ENCODE measurements at places on chromosomes 7 and 10.
A peak's percentile ranks its signal among the peaks of the same experiment; 100 is the strongest.

- no peak for DNase-seq
Observed at GRCh38 chr7:112422842-112423496, 27.3 kb upstream of the IFRD1 start.

- no peak for DNase-seq
Observed at GRCh38 chr10:58065529-58065815, 202.2 kb downstream of the IPMK start.

DNA sequence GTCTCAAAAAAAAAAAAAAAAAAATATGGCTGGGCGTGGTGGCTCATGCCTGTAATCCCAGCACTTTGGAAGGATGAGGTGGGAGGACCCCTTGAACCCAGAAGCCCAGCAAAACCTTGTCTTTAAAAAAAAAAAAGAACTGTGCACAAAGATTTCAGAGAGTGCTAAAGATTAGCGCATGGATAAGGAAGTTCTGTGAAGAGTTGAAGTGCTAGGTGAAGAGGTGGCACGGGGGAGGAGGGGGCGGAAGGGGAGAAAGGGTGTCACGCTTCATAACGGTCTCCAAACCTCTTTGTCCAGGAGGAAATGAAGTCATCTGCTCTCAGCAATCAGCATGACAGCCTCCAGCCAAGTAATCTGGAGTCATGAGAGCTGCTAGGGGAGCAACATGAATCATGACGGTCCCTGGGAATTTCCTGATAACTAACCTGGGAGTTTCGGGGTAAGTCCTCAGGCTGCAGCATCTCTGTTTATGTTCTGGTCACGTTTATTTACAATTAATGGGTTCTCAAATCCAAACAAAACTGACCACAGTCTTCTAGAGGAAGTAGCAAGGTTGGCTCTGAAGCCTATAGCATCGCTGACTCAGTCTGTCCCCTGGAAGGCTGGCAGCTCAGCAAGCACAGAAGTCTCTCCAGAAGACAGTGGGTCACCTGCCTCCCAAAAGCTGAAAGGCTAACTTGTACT is 1.9 kb upstream of the PLAU start:
- DNase-seq, result no peak

- no peak for DNase-seq
Observed at GRCh38 chr7:67486401-67486800, 489.8 kb downstream of the TYW1 start.

DNA sequence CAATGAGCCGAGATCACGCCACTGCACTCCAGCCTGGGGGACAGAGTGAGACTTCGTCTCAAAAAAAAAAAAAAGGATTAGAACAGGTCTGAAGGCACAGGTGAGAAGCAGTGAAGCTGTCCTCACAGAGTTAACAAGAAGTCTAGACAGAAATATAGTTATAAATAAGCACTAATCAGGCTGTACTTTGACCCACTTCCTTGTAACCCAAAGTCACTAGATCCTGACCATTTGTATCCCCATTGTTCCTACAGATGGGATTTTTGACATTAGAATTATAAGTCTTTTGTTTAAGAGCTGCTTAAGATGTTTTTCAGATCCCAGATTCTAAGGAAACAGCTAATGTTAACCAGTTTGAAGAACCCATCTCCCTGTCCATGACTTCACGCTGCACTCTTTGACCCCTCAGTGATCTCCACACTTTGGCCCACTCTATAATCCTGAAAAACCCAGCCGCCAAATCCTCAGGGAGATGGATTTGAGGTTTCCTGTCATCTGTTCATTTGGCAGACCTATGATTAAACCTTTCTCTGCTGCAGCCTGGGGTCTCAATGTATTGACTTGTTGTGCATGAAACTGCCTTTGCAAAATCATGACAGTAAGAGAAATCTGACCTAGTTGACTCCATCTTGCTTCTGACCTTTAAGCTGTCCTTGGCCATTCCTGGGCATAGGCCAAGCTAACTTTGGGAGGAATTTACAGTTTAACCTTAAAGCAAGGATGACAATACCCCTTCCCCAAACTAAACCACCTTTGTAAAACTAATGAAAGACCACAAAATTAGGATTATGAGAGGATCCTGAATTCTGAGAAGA is 11.4 kb downstream of the SSMEM1 start:
- no peak for DNase-seq

DNA sequence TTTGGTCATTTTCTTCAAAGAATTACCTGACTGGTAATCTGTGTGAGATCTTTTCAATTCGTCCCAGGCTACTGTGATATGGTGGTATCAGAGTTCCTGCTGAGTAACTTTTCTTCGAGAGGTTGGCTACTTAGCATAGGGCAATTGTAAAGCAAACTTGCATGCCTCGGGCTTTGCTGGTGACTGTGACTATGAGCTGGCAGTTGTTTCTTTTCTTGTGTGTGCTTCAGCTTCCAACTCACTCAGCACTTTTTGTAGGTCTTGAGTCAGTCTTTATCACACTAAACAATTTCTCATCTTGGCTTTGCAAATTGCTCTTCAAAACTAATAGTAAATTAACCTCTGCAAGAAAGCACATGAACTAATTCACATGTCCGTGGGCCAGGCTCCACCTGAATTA is 44.3 kb downstream of the PRR15 start:
- no peak for DNase-seq

DNA sequence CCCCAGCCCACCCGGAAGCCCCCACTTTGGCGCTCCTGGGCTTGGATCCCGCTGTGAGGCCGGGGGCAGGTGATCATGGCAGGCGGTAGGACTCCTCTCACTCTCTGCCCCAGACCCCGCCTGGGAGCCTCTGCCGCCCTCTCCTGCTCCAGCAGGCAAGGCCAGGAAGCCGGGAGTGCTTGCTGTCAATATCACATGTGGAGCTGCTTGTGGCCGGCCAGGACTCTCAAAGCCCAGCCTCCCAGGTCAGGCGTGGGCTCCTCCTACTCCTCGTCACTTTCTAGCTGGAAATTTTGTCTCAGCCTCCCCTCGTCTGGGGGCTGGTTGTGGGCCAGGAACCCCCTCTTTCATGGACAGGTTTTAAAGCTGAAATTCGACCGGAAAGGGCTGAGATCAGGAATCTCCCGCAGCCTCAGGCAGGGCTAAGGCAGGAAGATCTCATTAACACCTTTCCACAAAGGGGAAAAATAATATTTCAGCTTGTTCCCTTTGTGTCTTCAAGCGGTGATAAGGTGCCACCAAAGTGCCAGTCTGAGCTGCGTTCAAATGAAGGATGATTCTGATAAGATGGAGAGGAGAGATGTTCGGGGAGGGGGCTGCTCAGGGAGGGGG is 273.6 kb upstream of the PODXL start:
- no peak for DNase-seq

DNA sequence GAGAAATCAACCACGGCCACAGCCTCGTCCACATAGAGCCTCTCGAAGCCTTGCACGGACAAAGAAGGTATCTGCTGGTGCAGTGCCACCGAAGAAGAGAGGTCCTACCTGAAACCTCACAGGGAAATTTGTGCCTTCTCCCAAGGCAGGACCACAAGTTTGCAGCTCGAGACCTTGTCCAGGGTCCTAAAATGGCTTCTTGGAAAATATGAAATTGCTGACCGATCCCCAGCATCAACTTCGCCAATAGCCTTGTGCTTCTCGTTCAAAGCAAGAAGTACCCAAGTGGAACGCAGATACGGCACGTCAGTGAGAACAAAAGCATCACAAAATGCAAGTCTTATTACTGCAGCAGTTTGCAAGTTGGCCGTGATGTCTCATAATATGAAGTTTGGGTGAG is 24.6 kb downstream of the PTPRN2 start:
- no peak for DNase-seq

GRCh38 chr7:140326116-140326928 is 72.0 kb downstream of the SLC37A3 start:
- peak; percentile 70 for DNase-seq

DNA sequence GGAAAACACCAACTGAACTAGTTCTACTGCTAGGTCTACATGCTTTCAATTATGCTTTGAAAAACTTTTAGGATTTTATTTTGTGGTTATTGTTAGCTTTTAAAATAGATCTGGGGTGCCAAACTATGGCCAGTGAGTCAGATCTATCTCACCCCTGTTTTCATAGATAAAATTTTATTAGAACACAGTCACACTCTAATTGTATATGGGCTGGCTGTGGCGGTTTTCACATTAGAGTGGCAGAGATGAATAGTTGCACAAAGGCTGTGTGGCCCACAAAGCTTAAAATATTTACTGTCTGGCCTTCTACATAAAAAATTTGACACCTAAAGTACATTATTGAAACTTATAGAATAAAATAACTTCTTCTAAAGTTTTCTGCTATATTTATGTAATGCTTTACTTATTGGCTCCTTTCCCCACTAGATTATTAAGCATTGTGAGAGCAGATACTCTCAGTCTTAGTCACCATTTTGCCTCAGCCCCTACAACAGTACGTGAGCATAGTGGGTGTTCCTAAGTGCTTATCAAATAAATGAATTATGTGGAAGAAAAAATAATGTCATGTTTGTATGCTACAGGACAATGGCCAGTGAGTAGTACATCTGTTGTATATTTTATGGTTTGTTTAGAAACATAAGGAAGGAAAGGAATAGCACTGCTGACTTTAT is 5.4 kb upstream of the SUV39H2 start:
- DNase-seq, result no peak

DNA sequence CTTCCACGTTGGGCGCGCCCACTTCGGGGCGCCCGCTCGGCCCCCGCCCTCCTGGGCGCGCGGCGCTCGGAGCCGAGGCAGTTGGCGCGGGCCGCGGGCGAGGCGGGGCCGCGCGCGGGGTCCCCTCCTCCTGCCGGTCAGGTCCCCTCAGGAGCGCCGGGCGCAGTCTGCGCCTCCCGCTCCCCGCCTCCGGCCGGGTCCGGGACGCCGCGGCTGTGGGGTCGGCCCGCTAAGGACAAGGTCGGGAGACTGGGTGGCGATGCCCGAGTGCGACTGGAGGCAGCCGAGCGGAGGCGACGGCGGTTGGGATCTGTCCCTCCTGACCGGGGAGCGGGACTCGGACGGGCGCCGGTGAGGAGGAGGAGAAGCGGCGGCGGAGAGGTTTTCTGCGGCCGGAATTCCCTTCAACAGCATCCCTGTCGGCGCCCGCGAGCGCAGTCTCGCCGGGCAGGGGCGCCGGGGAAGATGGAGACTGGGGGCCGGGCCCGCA is at the start of gene ATRNL1:
Gene ATRNL1 (plus strand): TSS at position 80 of the 490 bp plus-strand sequence. CDS start 386 bp downstream, at position 466.
- DNase-seq, result peak; percentile 77

GRCh38 chr7:106050002-106050745 is 61.9 kb downstream of the SYPL1 start:
- no peak for DNase-seq

DNA sequence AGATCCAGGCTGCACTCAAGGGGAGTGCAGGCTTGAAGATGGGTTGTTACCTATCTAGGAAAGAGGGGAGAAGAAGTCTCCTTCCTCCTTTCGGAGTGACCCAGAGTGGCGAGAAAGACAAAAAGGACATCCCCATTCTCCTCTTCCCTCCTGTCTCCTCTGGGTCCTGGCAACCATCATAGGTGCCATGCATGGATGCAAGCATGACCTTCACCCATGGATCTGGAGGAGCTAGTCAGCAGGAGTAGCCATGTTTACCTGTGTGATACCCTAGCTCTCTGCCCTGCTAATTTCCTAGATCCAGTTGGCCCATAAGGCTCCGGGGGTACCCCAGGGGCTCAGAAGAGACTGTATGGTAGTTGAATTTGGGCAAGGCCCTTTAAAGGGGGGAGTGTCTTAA is 17.2 kb upstream of the CROT start:
- no peak for DNase-seq

- DNase-seq, result peak; percentile 68
Observed at GRCh38 chr7:97006055-97006815, 882 bp downstream of the DLX6 start.

DNA sequence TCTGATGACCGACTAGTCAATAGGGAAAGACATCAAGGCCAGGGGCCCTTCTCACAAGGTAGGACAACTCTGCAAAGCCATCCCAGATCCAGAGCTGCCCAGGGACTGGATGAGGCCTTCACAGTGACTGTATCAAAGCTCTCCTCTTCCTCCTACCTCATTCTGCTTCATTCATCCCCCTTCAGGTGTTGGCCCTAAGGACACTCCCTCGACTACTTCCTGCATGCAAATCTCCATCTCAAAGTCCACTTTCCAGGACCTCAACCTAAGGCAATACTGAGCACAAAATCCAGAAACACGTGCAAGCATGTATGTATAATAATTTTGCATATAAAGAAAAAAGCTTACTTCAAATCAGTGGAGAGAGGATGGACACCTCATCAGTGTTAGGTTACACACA is 25.1 kb downstream of the DPY19L1 start:
- no peak for DNase-seq

- no peak for DNase-seq
Observed at GRCh38 chr7:54180796-54181195, 361.4 kb upstream of the VSTM2A start.

DNA sequence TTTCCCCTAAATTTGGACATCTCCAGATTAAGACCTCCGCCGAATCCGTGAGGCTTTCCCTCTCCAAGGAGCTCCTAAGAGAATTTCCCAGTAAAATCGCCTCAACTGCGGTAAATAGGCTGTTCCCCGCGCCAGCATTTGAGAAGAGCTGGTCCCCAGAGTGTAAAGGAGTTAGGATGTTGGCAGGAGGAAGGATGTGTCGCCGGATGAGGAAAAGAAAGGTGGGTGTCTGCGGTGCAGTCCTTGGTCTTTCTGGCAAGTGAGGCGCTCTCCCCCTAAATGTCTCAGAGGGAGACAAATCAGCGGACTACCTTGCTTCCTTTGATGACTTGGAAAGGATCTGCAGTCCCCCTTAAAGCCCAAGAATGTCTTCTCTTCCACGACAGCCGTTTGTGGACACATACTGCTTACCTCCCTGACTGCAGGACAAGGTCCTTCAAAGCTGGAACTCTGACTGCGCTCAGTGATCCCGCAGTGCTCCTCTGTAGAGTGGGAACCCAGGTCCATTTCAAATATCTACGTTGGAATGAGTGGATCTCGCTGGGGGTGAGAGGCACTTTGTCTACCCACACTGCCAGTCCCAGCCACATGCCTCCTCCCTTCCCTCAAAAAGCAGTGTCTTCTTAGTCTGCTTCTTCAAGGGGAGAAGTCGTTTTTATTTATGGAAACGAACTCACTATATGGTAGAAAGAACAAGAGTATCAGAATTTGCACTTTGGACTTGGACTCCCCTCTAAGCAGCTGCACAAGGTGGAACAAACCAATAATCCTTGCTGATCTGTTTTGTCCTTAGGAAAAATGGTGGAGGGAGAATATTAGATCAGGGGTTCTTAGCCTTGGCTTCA is 1.1 kb upstream of the DLG5 start:
- DNase-seq, result no peak

GRCh38 chr7:46513447-46513848 is 592.4 kb upstream of the IGFBP3 start:
- no peak for DNase-seq

DNA sequence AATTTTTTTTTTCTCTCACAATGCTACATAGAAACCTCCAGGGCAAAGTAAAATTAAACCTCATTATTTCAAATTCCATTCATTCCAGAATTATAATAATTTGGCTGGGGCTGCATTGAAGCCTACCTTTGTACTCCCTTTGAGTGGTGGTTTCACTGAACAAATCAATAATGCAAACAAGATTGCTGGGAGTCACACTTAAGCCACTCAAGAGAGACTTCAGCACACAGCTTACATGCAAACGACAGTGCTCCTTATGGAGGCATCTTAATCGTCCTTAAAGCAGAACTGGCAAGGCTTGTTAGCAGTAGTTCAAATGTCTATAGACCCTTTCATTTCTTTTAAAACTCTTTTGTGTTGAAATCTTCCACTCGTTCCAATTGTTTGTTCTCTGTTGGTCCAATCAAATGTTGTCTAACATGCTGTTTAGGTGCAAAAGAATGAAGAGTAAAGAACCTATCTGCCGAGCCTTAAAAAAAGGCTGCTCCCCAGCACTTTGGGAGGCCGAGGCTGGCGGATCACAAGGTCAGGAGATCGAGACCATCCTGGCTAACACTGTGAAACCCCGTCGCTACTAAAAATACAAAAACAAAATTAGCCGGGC is 294.9 kb downstream of the FGFR2 start:
- no peak for DNase-seq

- no peak for DNase-seq
Observed at GRCh38 chr10:121043124-121043849, 192.1 kb downstream of the WDR11 start.
